Osteocyte (in vitro differentiated cells): ENCODE measurements at places on chromosomes 12 and 14. TPM values are rescaled to one million over a fixed set of nuclear protein-coding genes. Genes with fewer than 3 reads are reported as not detected.

DNA sequence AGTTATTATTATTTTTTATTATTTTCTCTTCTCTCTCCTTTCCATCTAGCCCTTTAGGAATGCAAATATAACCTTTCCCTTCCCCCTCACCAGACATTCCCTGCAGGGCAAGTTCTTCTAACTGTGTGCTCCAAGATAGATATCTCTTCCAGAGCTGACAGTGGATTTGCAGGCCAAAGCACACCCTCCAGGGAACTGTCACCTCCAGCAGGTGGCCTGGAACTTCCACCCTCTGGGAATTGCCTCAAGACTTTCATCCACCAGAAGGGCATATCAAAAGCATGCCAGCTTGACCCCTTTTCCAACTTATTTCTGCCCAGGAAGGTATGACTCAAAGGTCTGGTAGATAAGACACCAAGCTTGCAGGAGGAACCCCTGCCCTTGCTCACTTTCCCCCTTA is 13.6 kb upstream of the KCNA5 start:
- DNase-seq, result no peak

DNA sequence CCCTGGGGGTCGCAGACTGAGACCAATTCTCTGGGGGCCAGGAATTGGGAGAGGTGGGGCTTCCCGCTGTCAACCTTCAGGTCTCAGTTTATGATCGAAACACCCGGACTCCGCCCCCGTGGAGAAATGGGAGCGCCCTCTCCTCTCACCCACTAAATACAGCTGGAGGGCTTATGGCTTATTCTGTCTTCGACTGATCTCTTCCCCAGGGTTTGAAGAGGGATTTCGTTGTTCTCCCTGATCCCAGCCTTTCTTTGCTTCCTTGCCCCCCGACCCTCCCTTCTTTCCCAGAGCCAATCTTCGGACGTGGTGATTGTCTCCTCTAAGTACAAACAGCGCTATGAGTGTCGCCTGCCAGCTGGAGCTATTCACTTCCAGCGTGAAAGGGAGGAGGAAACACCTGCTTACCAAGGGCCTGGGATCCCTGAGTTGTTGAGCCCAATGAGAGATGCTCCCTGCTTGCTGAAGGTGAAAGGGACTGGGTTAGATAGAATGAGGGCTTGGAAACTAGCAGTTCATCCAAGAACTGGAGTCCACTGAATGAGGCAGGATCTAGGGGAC is 607 bp downstream of the OS9 start:
- DNase-seq, result no peak

Gene FAM90A1
- not detected in 2 replicates for total RNA-seq

Gene NAV3
- total RNA-seq, result 8.1 and 8.5 TPM in 2 replicates

- no peak for DNase-seq
Measured at GRCh38 chr14:103121846-103122584, 1.2 kb upstream of the TNFAIP2 start.

DNA sequence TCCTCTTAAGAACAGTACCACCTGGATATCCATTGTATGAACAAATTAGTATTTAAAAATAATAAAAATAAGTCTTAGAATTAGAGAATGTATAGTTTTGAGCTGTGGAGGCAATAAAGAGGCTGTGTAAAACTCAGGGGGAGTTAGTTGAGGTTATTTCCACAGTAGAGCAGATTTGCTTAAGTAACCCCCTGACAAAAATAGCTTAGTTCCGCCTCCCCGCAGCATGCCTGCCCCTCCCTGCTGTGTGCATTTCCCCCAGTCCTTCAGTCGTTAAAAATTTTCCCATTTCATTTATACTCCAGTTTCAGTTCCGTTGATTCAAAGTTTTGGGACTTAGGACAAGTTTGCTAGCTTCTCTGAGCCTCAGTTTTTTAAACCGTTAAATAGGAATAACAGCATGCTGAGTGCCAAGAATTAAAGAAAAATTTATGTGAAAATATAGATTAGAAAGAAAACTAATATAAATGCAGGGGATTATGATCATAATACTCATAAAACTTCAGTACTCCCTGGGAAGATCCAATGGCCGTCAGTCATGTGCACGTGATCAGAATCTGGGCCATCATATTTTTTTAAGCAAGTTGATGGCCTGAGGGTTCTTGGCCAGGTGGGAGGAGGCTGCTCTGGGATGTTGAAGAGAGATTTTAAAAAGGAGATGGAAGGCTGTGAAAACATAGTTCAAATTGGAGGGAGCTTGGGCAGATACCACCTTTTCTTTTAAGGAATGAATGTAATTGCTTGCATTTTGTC is 14.5 kb upstream of the SLC38A2 start:
- no peak for DNase-seq

GRCh38 chr12:34400411-34400881 is 378.1 kb downstream of the ALG10 start:
- peak; percentile 77 for DNase-seq

Gene RASAL1
- not detected in 2 replicates for total RNA-seq

DNA sequence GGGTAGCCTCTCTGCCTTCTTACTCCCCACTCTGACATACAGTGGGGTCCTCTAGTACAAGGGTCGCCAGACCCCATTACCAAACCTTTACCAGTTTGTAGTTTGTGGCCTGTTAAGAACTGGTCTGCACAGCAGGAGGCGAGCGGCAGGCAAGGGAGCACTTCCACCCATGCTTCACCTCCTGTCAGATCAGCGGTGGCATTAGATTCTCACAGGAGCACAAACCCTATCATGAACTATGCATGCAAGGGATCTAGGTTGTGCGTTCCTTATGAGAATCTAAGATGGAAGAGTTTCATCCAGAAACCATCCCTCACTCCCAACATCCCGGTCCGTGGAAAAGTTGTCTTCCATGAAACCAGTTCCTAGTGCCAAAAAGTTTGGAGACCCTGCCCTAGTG is 146.5 kb downstream of the HMGA2 start:
- DNase-seq, result no peak

Gene CISTR
- total RNA-seq, result not detected in 2 replicates

DNA sequence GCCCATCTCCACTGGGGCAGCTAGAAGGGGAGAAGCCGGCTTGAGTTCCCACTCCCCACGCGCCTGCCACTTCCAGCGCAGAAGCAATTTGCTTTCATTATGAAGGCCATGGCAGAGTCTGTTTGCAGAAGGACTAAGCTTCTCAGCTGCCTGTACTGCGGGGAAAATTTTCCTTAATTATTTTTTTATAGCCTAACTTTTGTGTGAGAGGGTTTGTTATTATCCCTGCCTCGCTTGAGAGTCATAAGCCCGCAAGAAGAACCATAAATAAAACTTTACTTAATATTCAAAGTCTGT is 56.0 kb upstream of the DLK1 start:
- DNase-seq, result no peak

- DNase-seq, result no peak
Measured at GRCh38 chr12:45509187-45509586, 220.3 kb upstream of the ARID2 start.

DNA sequence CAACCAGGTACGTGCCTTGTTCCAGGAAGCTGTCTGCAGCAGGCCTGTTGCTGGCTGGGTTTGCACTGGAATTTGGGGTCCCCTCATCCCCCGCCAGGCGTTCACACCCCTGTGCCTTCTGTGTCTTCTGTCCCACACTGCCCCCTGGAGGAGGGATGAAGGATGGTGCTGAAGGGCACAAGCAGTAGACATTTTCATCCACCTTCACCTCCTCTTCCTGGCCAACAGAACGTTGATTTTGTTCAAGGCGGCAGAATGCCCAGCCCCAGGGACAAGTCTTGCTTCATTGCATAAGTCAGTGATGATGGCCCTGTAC is 122.1 kb downstream of the CALM1 start:
- DNase-seq, result no peak

Gene ANKRD33
- total RNA-seq, result not detected in 2 replicates
